Amniotic stem cell (primary cell): ENCODE measurements at places on chromosomes 2 and 18.

GRCh38 chr18:42765302-42765701 is 350.2 kb downstream of the RIT2 start:
- no peak for DNase-seq

GRCh38 chr2:159506764-159507440 is 109.4 kb downstream of the BAZ2B start:
- DNase-seq = no peak

DNA sequence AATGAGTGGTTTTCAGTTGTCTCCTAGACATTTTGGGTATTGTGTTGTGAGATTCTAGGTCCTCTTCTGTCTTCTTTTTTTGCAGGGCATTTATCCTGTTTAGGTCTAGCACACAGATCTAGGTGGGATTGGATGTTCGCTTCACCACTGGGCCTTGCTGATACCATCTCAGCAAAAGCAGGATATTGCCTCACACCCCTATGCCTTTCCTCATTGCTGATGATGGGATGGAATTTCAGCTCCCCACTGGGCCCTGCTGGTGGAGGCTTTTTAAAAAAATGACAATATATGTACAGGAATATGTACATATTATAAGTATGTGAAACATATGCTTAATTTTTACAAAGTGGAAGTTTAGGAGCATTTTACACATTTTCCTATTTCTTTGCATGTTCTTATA is 5.4 kb upstream of the TOGARAM2 start:
- DNase-seq = no peak

GRCh38 chr2:105919826-105920225 is 175.1 kb downstream of the NCK2 start:
- DNase-seq = no peak

GRCh38 chr2:197297772-197298318 is 12.7 kb downstream of the ANKRD44 start:
- no peak for DNase-seq

DNA sequence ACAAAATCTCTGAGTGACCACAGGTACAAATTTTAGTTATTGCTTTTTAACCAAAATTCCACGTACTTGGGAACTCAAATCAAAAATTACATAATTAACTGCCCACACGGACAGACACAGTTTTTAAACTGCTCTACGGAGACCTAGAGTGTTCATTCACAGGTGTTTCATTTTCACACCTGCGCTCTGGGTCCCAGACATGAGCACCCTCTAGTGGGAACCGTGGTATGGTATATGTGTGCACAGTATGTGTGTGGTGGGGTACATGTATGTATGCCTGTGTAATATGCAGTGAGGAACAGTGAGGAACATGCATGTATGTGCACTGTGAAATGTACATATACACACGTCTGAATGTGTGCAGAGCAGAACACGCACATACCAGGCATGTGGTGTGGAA is 65.0 kb downstream of the PPP4R1 start:
- DNase-seq = no peak

DNA sequence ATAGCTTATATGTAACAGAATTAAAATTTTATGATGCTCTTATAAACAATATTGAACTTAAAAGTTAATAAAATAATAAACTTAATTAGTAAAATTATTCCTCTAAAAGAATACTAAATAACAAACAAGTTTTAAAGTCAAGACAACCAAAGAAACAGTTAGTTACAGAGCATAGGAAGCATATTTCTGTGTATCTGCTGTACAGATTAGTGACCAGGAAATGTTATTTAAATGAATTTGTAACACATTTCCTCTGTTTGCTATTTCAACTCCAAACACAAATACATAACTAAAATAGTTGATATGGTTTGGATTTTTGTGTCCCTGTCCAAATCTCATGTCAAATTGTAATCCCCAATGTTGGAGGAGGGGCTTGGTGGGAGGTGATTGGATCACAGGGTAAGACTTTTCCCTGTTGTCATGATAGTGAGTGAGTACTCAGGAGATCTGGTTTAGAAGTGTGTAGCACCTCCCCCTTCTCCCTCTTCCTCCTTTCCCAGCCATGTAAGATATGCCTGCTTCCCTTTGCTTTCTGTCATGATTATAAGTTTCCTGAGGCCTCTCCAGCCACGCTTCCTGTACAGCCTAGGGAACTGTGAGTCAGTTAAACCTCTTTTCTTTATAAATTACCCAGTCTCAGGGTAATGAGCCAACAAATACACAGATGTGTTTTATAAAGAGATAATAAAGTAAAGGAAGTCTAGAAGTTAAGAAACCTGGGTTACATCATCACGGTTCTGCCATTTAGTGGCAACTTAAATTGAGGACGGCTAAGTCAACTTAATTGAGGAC is 51.8 kb downstream of the ROCK2 start:
- DNase-seq = no peak

GRCh38 chr18:79578396-79579260 is 101.0 kb upstream of the CTDP1 start:
- DNase-seq = no peak

GRCh38 chr2:111062417-111062816 is 58.3 kb upstream of the BCL2L11 start:
- no peak for DNase-seq

- no peak for DNase-seq
Observed at GRCh38 chr18:49021433-49022129, 70.8 kb upstream of the SMAD7 start.

- DNase-seq = no peak
Observed at GRCh38 chr18:78607221-78607620, 372.4 kb upstream of the SALL3 start.

DNA sequence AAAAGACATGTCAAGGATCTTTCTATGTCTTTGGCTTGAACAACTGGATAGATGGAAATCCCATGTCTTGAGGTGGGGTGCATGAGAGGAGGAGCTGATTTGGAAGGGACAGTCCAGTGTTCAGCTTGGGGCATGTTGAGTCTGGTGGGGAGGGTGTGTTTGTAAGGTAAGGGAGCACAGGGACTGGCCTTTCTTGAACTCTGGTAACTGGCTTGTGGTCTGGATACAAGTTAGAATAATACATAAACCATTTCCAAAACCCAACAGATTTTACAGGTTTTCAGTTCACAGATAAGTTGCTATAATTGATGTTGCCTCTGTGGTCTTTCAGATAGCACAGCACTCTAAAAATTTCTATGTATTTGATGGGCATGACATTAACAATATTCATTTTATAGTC is 24.2 kb downstream of the RHBDD1 start:
- no peak for DNase-seq

GRCh38 chr2:233090879-233091278 is 30.7 kb downstream of the INPP5D start:
- DNase-seq = no peak

DNA sequence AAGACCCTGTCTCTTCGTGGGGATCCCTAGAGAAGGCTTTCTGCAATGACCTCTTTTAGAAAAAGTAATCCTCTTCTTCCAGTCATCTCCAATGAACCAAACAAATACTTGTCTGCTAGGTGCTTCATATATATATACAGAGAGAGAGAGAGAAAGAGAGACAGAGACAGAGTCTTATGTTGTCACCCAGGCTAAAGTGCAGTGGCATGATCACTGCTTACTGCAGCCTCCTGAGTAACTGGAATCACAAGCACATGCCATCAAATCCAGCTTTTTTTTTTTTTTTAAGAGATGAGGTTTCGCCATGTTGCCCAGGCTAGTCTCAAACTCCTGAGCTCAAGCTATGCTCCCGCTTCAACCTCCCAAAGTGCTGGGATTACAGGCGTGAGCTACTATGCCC is 18.6 kb upstream of the PKDCC start:
- no peak for DNase-seq

GRCh38 chr2:86305195-86305914 is 32.1 kb downstream of the REEP1 start:
- DNase-seq = no peak

DNA sequence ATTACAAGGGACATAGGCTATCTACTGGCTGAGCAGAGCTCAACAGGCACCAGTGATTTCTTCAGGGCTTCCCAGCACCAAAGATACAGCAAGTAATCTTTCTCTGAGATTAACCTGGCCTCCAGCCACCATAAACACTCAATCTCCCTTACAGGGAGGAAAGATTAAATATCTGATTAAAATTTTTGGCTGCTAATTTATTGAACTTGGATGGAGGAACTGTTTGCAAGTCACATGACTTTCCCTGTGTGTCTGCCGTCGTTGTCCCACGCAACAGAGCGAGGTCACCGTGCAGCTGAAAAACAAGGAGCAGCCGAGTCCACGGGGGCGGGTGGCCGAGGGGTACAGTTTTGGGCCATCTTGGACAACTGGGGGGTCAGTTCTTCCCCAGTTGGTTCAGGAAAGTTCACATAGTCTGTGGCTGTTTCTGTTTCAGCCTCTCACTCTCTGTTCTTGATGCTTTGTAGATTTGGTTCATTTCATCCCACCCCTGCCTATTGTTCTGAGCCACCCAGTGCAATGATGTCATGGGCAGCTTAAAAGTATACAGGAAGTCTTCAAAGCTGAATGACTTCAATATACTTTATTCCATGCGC is 186.8 kb upstream of the CTAGE1 start:
- no peak for DNase-seq

DNA sequence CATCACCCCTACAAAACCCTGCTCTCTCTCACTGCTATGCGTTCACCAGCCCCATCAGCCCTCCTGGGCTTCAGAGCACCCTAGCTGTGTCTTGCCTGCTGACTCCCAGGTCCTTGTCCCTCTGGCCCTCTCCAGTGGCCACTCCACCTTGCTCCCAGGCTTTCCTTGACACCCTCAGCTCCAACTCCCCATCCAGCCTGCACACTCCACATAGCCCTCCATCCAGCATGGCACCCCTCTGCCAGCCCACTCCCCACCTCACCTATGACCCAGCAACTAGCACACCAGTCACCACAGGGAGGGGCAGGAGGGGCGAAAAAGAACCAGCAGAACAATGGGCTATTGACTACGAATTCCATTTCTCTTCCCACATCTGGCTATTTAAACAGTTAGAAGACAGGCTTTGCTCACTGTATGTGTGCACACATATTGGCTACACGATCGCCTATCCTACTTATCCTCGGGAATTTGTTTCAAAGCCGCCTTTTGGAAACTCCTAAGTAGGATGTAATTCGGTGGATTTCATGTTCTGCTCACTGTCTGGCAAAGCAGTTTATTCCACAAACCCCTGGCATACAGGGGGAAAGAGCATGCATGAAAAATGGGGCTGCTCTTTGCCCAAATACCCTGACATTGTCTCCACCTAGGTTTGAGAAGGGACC is 195.3 kb downstream of the SMAD2 start:
- DNase-seq = no peak

- DNase-seq = no peak
Observed at GRCh38 chr2:43303889-43304288, 77.5 kb upstream of the ZFP36L2 start.

DNA sequence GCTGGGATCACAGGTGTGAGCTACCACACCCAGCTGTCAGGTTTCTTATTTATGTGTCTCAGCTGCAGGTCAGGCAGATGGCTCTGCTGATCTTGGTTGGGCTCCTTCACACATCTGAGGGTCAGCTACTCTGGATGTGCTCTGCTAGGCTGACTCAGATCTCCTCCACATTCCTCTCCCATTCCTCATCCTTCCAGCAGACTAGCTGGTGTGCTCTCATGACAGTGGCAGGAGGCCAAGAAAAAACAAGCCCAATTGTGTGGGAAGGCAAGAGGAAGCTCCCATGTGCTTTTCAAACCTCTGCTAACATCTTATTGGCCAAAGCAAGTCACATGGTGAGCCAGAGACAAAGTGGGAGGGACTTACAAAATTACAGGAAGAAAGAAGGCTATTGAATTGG is 11.7 kb upstream of the MSH6 start:
- peak; percentile 33 for DNase-seq

- DNase-seq = peak; percentile 18
Observed at GRCh38 chr2:18991177-18992168, 366.9 kb downstream of the OSR1 start.

DNA sequence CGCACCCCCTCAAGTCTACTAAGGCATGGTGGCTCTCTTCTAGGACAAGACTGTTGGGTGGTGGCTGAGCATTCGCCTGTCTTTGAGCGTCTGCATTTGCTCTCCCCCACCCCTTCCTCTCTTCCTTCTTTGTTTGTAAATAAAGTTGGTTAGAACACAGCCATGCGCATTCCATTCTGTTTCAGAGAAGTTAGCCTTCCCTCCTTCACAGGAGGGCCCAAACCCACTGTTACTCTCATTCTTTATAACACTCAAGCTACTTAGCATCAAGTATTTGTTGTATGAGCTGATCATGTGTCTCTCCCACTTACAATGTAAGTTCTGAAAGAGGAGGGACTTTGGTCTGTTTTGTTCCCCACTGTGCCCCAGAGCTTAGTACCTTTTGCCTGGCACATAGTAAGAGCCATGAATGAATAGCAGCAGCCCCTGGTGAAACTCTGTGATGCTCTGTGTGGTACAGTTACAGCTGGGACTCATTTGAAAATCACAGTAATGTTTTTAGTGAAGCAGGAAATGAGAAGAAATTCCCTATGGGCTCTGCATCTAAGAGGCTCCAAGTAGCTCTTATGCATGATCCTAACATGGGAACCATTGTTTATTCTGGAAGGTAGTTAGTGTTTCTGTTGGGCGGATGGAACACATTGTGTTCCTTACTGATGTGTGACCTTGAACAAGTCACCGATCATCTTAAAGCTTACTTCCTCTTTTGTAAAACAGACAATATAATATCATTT is 7.7 kb downstream of the MGAT5 start:
- DNase-seq = no peak

DNA sequence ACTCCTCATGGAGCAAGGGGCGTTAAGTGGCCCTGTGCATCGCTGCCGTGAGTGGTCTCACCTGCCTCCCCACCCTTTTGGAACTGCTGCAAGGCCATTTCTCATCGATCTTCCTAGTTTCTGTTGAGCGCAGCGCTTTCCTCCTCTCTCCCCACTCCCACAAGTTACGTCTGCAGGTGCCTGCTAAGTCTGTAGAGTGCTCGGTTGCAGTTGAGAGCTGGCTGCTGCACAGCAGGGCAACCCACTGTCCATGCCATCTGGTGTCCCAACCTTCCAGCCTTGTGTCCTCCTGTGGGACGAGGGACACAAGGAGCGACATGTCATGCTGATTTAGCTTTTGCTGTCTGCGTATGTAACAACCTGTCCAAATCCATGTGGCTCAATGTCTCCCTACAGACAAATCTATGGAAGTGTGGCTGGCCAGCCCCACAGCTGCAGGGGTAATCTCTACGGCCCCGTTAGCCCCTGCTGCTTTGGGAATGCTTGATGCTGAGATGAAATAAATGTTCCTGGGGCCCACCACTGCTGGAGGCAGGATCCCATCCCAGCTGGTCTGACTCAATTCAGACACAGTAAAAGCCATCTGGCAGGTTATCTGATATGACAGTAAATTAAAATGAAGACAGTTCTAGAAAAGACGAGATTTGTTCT is 68.1 kb upstream of the TCF7L1 start:
- DNase-seq = no peak

- DNase-seq = no peak
Observed at GRCh38 chr18:76134628-76135027, 360.4 kb downstream of the ZNF516 start.
